ENCODE measurements at places on chromosomes 5 and 9.

GRCh38 chr5:156295431-156295830, 31.5 kb upstream of the SGCD start:
- DNase-seq = no peak

GRCh38 chr9:95937131-95937530, 61.6 kb downstream of the ERCC6L2 start:
- DNase-seq = no peak

GRCh38 chr5:142795251-142795650, 25.1 kb downstream of the ARHGAP26 start:
- DNase-seq = no peak

DNA sequence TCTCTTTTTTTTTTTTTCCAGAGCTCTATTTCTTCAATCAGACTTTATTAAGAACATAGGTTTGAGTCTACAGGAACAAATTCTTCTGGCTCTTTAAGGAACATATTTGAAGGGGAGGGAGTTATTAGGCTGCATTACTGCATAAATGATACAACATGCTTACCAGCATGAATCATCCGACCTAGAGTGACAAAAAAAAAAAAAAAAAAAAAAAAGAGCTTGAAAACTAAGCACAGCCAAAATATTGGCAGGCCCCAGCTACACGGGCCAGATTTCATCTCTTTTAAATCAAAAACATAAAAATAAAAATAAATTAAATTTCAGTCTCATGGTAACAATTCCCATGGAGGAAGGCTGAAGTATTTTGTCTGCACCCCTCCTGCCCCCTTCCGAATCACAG, 26.3 kb downstream of the MSX2 start:
- no peak for DNase-seq

DNA sequence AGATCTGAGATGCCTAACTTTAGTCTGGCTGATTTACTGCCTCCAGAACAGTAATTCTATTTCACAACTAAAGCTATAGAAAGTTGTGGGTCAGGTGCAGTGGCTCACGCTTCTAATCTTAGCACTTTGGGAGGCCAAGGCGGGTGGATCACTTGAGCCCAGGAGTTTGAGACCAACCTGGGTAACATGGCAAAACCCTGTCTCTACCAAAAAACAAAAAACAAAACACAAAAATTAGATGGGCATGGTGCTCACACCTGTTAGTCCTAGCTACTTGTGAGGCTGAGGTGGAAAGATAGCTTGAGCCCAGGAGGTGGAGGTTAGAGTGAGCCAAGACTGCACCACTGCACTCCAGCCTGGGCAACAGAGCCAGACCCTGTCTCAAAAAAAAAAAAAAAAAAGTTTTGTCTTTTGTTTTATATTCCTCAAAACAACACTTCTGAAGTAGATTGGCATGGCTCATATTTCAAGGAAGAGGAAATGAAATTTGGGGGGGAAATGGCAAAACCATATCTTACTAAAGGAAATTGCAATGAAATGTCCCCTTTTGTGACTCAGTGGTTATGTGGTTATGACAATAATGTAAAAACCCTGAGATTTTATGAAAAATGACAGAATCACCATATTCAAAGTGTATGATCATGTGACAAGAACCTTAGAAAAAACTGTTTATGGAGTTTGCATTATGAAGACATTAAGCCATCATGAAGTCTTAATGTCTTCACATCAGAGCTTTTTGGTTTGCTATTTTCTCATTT, 16.2 kb downstream of the FNBP1 start:
- no peak for DNase-seq

DNA sequence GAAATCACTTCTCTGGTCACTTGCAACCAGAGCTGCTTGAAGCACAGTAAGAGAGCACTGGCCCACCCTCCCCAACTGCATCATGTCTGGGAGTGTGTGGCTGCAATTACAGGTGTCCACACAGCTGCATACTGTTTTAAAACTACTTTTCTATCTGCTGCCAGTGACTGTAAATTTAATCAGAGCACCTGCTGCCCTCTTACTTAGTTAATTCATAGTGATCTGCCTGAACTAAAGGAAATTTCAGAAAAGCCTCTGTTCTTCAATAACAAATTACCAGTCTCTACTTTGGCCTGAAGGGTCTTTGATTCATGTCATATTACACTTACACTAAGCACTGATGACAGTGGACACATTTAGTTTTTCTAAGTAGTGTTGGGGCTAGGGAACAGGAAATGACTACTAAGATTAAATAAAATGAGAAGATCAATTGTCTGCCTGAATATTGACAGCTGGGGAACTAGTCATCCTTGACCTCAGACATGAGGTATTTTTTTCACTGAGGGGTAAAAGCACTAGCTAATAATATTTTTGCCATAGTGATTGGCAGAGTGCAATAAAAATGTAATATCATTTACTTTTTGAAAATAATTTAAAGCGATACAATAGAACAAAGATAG, 788.9 kb upstream of the GRAMD2B start:
- no peak for DNase-seq

DNA sequence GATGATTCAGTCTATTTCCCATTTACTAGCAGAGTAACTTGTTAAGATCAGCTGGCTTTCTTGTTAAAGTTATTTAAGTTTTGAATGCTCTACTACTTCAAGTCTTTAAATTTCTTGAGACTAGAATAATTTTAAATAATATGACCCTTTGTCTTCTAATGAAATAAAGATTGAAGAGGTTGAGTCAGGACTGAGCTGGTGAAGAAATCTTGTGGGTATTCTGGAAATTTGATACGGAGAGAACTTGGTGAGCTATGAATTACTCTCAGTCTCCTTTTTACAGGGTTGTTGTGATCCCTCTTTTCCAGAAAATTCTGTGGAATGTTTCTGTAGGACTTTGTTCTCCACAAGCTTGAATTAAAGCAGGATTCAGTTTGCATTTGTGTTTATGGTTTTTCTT, 29.3 kb downstream of the RNF20 start:
- DNase-seq = no peak

GRCh38 chr9:120643061-120643460, 63.1 kb upstream of the CDK5RAP2 start:
- DNase-seq = no peak

- DNase-seq = no peak
Observed at GRCh38 chr9:92324431-92324830, 719 bp downstream of the NOL8 start.

DNA sequence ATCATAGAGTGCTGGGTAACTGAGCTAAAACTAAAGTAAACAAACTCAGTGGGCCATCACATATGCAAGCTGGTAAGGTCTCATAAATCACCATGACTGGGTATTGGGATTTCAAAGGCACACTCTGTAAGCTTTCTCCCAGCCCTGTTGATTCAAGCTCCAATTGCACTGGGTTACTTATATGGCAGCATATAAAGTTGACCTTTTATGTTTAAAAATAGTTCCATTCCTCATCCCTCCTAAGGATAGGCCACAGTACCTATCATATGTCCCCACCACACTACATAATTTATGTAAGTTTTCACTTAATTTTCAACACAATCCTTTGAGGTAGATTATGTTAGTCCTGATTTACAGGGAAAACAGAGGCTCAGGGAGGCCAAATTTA, 438.4 kb downstream of the RAB3C start:
- DNase-seq = no peak

DNA sequence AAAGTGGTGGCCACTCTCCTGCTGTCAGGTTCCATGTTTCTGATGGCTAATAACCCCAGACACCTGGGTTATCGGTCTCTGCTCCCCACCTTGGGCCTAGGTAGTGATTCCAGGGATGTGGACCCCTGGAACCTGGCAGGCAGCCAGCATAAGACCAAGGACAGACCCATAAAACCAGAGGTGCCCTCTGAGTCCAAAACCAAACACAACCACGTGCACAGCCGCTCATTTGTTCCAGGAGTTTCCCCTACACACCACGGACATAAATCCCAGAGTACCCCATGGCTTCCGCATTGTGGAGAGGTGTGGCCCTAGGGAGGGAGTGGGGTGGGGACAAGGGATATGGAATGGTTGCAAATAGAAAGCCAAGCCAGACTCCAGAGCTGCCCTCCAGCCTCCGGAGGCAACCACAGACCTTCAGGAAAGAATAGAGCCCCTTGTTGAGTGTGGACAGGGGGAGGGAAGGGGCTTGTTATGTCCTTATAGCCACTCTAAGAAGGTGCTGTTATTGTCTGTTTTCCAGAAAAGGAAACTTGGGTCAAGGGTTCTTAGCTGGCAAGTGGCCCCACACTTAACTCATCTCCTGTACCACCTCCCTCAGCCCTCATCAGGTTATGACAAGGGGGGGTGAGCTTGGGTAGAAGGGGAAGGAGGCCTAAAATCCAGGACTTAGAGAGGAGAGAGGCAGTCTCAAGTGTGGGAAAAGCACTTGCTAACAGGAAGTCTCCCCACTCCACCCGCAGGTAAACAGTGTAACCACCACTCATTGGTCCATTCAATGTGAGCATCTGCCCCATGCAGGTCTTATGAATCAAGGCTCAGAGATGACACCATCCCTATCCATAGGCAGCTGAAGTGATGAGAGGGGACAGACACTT, 23.6 kb upstream of the CYSTM1 start:
- no peak for DNase-seq

DNA sequence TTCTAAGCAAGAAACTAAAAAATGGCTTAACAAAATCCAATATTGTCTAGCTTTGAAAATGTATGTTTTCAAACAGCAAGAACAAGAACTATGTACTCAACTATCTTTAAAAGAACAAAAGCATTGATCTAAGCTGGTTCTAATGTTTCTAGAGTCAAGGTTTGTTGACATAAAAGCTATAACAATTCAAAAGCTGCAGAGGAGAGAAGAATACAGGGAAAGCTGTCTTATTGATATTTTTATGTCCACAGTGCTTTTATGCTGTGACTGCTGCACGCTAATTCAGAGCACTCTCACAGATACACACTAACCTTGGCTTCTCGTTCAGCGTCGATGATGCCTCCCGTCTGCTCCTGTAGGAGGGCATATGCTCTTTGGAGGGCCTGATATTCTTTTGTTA, 129.5 kb upstream of the DPYSL3 start:
- no peak for DNase-seq

GRCh38 chr5:38996123-38996522, 78.1 kb downstream of the RICTOR start:
- no peak for DNase-seq

DNA sequence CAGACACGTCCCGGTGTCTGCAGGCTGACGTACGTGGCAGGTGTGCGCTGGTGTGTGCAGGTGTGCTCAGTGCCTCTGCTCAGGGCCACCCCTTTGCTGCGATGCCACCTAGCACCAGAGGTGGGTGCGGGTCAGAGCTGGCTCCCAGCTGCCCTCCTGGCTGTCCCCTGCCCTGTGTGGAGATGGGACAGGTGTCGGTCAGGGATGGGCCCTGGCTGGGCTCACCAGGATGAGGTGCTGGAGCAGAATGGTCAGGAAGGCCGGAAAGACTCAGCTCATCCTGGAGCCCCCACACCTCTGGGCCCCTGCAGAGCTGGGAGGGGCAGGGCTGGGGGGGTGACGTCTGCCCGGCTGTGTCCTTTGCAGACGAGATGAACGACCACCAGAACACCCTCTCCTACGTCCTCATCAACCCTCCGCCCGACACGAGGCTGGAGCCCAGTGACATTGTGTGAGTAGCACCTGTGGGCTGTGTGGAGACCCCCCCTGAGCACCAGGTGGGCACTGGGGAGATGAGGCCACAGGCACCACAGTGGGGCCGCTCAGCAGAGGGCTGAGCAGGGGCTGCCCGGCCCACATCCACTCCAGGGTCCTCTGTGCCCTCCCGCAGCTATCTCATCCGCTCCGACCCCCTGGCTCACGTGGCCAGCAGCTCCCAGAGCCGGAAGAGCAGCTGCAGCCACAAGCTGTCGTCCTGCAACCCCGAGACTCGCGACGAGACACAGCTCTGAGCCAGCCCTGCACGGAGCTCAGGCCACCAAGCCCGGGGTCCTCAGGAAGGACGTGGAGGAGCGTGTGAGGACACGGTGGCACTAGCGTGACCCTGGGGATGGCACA, 89.7 kb downstream of the KCNT1 start:
- no peak for DNase-seq

GRCh38 chr9:5402217-5402616, 35.5 kb downstream of the PLGRKT start:
- no peak for DNase-seq

DNA sequence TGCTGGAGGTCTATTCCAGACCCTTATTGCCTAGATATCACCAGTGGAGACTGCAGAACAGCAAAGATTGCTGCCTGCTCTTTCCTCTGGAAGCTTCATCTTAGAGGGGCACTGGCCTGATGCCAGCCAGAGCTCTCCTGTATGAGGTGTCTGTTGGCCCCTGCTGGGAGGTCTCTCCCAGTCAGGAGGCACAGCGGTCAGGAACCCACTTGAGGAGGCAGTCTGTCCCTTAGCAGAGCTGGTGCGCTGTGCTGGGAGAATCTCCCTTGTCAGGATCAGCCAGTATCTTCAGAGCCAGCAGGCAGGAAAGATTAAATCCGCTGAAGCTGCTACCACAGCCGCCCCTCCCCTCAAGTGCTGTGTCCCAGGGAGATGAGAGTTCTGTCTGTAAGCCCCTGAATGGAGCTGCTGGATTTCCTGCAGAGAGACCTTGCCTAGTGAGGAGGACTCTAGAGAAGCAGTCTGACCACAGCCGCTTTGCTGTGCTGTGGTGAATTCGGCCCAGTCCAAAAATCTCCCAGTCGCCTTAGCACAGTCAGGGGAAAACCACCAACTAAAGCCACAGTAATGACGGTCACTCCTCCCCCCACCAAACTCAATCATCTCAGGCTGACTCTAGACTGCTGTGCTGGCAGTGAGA, 124.1 kb downstream of the JAKMIP2 start:
- DNase-seq = no peak

DNA sequence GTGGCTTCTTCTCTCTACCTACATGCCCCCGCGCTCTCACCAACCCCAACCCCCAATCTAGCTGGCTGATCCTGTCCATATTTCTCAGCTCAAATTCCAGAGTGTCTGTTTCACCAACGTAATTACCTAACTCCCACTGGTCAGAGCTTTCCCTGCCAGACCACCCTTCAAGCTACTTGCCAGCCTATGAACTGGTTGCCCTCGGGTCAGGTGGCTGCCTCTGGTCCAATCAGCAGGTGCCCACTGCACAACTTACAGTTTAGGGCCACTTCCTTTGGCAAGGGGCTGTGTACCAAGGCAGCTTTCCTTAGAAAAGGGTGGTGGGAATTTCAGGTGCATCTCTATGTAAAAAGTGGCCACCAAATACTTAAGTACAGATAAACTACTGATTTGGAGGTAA, 92.2 kb upstream of the SLC30A5 start:
- no peak for DNase-seq

- DNase-seq = no peak
Observed at GRCh38 chr9:136234597-136234996, 11.0 kb downstream of the QSOX2 start.

- DNase-seq = no peak
Observed at GRCh38 chr5:156534085-156534484, 207.1 kb downstream of the SGCD start.
